ENCODE measurements at places on chromosomes 4 and X. TPM values are rescaled to one million over a fixed set of nuclear protein-coding genes. Genes with fewer than 3 reads are reported as not detected.

Gene CENPVL3
- total RNA-seq, result not detected

Gene VCX2
- total RNA-seq, result not detected

Gene ZNF630
- 0.22 TPM for total RNA-seq

Gene P2RY4
- 0.13 TPM for total RNA-seq

Gene GSPT2
- 9.1 TPM for total RNA-seq

Gene NLGN4X
- total RNA-seq, result 0.02 TPM

Gene ZFP92
- total RNA-seq, result 0.50 TPM

Gene GSX2
- not detected for total RNA-seq

Gene ITIH6
- not detected for total RNA-seq

Gene XG
- total RNA-seq, result not detected

Gene TMEM164
- total RNA-seq, result 78.0 TPM

Gene S100G
- not detected for total RNA-seq

Gene SSX3
- not detected for total RNA-seq

Gene SPANXA2
- 0.40 TPM for total RNA-seq

Gene SUPT20HL2
- total RNA-seq, result not detected

Gene YY2
- 2.9 TPM for total RNA-seq

Gene FAM156A
- total RNA-seq, result 21.1 TPM

Gene P2RY10
- not detected for total RNA-seq
